ENCODE measurements at places on chromosomes 1 and 21. TPM values are rescaled to one million over a fixed set of nuclear protein-coding genes. Genes with fewer than 3 reads are reported as not detected.

IGSF5 gene
- not detected for total RNA-seq

ARHGEF11 gene
- total RNA-seq, result 21.7 TPM

FAM131C gene
- 16.5 TPM for total RNA-seq

SEMA4A gene
- total RNA-seq, result 0.65 TPM

DENND4B gene
- total RNA-seq, result 32.7 TPM

S100A7 gene
- total RNA-seq, result not detected

FAF1 gene
- total RNA-seq, result 38.0 TPM

KCNK2 gene
- total RNA-seq, result 0.10 TPM

RABGAP1L gene
- 4.4 TPM for total RNA-seq

PADI2 gene
- total RNA-seq, result 1.3 TPM

HYI gene
- 16.9 TPM for total RNA-seq

USH2A gene
- total RNA-seq, result not detected

FAM163A gene
- not detected for total RNA-seq

GOLT1A gene
- 4.7 TPM for total RNA-seq

C1QB gene
- not detected for total RNA-seq

NBPF11 gene
- total RNA-seq, result 4.8 TPM

SYDE2 gene
- total RNA-seq, result 0.72 TPM

MTX1 gene
- 77.7 TPM for total RNA-seq

FCRL6 gene
- total RNA-seq, result not detected

NCDN gene
- 18.7 TPM for total RNA-seq

PDPN gene
- total RNA-seq, result not detected

ALG14 gene
- total RNA-seq, result 2.8 TPM

TMPRSS2 gene
- total RNA-seq, result 0.02 TPM

CELA2A gene
- not detected for total RNA-seq

CFAP45 gene
- total RNA-seq, result 0.51 TPM

ZNF672 gene
- 25.3 TPM for total RNA-seq

PAX7 gene
- total RNA-seq, result 0.36 TPM

PGLYRP3 gene
- not detected for total RNA-seq

RIMKLA gene
- 0.70 TPM for total RNA-seq

LGR6 gene
- total RNA-seq, result 0.41 TPM

CYP4X1 gene
- total RNA-seq, result not detected

S100A7A gene
- total RNA-seq, result not detected

CSRP1 gene
- total RNA-seq, result 445 TPM

OPTC gene
- total RNA-seq, result not detected
